ENCODE measurements at places on chromosomes 2 and 18. TPM values are rescaled to one million over a fixed set of nuclear protein-coding genes. Genes with fewer than 3 reads are reported as not detected.
A peak's percentile ranks its signal among the peaks of the same experiment; 100 is the strongest.

DNA sequence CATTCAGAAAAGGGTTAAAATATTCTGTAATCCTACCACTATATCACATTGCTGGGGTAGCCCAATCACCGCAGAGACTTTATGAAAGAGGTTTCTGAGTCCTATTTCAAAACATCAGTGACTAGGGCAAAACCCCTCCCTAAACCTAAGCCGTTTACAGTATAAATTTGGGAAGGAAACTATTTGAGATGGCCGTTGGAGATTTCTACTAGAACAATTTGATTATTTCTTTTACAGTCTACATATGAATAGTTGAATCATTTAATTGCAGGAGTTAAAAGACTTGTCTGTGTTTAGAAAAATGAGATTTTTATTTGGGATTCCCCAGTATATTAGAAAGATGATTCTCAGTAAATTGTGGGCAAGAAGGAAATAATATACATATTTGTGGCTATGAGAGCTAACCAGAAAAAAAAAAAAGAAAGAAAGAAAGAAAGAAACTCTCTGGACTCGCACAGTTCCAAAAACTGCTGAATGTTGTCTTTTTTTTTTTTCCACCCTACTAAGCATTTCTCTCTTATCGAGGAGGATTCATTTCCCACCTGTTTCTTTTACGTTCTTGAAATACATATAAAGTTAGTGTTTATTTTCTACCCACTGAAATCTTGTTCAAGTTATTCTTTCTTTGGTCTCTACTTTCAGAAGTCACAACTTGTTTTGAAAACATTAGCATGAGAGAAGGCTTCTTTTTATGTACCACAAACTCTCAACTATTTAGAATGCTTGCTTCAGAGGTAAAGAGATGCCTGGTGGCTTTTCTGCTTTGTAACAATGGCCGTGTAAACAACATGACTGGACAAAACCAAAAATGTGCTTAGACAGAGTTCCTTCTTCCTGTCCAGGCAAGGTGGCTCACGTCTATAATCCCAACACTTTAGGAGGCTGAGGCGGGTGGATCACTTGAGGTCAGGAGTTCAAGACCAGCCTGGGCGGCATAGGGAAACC, 65.9 kb downstream of the BCL2 start:
- DNase-seq = no peak
- H3K4me1 ChIP-seq = peaks cover 60% of the 10 kb centered on the region
- H3K27ac ChIP-seq = peak overlapping the region; percentile 52
- peak overlapping the region; percentile 5 for H3K4me3 ChIP-seq
- H3K36me3 ChIP-seq = peaks cover 83% of the 10 kb centered on the region

DNA sequence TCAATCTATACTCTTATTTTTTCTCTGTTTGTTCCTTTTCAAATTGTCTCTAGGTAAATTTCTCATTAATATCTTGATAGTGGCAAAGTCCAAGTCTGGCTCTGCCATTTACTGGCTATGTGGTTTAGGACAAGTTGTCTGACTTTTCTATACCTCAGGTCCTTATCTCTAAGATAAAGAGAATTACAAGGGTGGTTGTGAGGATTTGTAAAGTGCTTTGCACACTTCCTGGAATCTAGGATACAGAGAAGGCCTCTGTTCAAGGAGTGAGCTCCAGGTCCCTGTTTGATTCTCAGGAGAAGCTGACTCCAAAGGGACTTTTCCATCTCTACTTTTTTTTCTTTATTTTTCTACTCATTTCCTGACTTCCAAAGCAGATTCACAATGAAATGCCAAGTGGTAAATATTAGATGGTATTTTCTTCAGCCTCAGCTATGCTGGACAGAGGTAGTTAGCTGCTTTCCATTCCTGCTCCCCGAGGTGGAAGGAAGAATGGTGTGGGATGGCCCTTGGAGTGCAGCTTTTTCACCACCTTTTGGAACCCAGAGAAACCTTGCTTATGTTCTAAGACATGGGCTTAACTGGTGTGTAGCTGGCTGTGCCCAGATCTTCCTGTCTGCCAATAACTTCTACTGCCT, 90.5 kb downstream of the GALNT1 start:
- H3K27ac ChIP-seq = no peak overlapping the region
- H3K4me1 ChIP-seq = no peaks in the 10 kb centered on the region
- H3K36me3 ChIP-seq = peaks cover 8% of the 10 kb centered on the region
- H3K27me3 ChIP-seq = no peaks in the 10 kb centered on the region
- DNase-seq = no peak
- no peak overlapping the region for H3K4me3 ChIP-seq

TGOLN2 gene
- 94.0 TPM for total RNA-seq

FEZ2 gene
- 17.6 TPM for total RNA-seq

PTPN2 gene
- total RNA-seq = 57.3 TPM

DNA sequence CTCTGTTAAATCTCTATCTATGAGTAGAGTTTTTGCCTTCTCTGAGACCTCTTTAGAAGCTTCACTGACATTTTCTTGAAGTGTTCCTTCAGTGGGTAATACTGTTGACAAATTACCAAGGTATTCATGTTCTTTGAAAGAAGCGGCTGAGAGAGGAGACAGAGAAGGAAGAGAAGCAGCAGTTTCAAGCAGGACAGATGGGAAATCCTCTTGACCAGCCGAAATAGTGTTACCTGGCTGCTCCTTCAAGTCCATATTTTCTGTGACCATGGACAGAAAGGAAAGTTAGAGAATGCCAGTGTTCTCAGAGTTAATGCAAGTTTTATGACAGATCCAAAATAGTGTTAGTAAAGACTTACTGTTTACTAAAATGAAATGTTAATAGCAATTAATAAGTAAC, 23.0 kb downstream of the RTN4 start:
- no peak overlapping the region for H3K4me3 ChIP-seq
- no peaks in the 10 kb centered on the region for H3K36me3 ChIP-seq
- H3K27ac ChIP-seq = no peak overlapping the region
- DNase-seq = no peak

- H3K4me3 ChIP-seq = no peak overlapping the region
- H3K27me3 ChIP-seq = no peaks in the 10 kb centered on the region
- H3K4me1 ChIP-seq = no peaks in the 10 kb centered on the region
- DNase-seq = no peak
These were observed 53.9 kb downstream of the BOLA3 start for GRCh38 chr2:74093840-74094239.

GRCh38 chr2:173249661-173250641, 104.7 kb upstream of the CDCA7 start:
- H3K27ac ChIP-seq = no peak overlapping the region
- no peaks in the 10 kb centered on the region for H3K36me3 ChIP-seq
- no peaks in the 10 kb centered on the region for H3K4me1 ChIP-seq
- no peak overlapping the region for H3K4me3 ChIP-seq
- no peak for DNase-seq

DNA sequence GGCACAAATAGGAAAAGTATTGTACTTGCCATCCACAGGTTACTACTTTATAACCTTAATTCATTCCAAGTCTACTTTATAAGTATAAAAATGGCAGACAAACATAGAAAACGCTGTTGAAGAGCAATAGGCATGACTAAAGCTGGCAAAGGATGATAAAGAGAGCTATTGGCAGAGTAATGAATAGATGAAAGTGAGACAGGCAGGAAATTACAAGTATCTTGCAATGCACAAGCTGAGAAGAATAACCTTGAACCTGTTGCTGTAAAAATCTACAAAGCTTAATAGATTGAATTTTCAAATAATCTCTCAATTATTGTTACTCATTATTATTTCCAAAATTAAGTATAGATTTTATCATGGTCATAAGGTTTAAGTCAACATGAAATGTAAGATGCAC, 8.8 kb downstream of the PELI1 start:
- no peak for DNase-seq
- no peaks in the 10 kb centered on the region for H3K27me3 ChIP-seq
- H3K36me3 ChIP-seq = peaks cover 48% of the 10 kb centered on the region
- H3K4me3 ChIP-seq = peak overlapping the region; percentile 6
- H3K27ac ChIP-seq = peak overlapping the region; percentile 68

Measured in activated T-helper 2 cell treated with anti-CD3 and anti-CD28 coated beads, Interferon-gamma antibody, Interleukin-2, Interleukin-4, amounts not matched to agents 10 μg/mL and 5 μg/mL and 100 μg/mL, durations not matched to agents 14 hours and 24 hours and 36 hours (primary cell).